NCI-H1417 treated with DMSO at 0.1 percent for 48 hours (cell line): ENCODE measurements at places on chromosomes 4 and X.

GRCh38 chr4:145260091-145260490 lies 79.7 kb upstream of the OTUD4 start:
- DNase-seq, result no peak

DNA sequence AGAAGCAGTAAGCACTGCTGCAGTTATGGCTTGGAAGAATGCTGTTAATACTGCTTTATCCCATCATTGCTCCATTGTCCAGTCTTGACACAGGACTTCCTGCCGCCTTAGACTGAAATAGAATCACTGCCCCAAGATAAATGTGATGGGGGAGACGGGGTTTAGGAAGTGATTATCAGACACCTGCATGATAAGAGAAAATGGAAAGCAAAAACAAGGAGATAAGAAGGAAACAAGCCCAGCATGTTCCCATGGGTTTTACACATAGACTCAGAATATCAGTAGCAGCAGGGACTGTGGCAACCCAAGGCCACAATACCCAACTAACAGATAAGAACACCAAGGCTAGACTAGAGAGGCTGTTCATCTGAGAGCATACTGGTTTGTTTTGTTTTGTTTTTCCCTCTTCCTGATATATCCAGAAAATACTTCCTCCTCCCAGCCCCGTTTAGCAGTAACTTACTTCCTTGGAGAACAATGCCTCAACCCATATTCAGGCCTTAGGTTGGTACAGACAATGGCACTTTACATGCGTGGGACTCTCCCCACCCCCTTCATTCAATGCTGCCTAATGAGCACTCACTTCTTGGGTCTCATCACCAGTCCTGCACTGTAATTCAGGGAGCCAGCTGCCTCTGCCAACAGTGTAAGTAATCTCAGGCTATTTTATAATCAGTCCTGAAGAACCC lies 232.6 kb downstream of the CBR4 start:
- DNase-seq, result no peak

DNA sequence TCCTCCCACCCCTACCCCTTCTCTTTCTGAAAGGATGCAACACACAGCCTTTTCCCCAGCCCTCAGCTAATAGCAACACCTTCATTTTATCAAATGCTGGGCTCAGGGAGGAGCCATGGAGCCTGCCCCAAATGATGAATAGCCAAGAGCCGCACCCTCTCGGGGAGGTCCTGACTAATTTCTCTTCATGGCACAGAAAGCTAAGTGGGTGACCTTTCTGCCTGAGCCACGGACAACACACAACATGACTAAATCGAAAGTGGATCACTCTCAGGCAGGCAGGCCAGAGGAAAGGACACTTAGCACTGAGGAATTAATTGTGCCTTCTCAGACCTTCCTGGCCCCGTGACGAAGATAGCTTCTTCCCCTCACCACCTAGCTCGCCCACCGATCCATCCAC lies 165.1 kb upstream of the RAI2 start:
- no peak for DNase-seq

GRCh38 chr4:8120501-8120900 lies 38.1 kb downstream of the ABLIM2 start:
- DNase-seq, result no peak

- no peak for DNase-seq
These were observed 53.1 kb downstream of the MTNR1A start for GRCh38 chr4:186502231-186502630.

GRCh38 chr4:177759729-177760128 lies 317.5 kb upstream of the AGA start:
- no peak for DNase-seq

DNA sequence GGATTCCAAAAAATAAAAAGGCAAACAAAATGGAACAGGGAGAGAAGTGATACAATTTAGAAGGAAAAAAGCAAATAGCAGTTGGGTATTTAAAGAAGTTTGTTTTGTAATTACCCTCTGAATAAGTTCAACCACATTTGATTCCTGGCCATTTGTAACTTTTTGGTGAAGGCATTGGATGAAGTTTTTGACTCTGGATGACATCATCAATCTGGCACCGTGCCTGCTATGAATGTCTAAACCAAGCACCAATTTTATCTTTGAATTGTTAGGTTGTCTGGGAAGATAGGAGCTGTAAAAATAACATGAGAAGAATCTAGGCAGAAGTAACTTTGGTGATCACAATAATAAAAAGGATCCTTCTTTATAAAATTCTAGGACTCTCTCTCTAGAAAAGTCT lies 29.5 kb downstream of the TMPRSS11A start:
- DNase-seq, result no peak

DNA sequence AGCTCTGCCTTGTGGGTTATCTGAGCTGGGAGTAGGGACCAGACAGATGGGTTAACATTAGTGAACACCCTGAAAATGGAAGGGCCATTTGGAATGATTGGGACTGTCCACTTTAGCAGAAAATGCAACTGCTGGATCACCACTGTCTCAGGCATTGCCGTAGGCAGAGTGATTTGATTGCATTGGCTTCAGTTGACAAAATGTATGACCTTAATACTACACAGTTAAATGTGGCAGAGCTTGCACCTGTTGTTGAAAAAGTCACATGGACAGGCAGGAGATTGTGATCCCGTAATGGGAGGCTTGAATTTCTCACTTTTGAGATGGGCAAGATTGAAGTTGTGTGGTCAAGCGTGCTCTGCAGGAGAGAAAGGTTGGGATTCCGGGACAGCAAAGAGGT lies 166.5 kb upstream of the PUDP start:
- no peak for DNase-seq

GRCh38 chrX:53077207-53078197 lies 4.7 kb upstream of the TSPYL2 start:
- no peak for DNase-seq

DNA sequence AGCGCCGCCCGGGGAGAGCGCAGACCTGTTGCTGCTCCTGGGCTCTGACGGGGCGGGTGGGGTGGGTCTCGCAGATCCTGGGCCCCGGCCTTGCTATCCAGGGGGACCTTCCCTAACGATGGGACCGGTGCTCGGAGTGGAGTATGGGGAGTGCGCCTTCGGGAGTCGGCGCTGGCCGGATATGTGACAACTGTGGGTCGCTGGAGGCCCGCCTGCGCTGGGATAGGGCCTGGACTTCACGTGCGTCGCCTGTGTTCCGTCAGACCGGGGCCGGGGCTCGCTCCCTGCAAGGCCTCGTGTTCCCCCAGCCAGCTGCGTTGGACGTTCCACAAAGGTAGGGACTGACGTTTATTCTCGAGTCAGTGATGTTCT lies 1.3 kb downstream of the TBL1X start:
- no peak for DNase-seq

DNA sequence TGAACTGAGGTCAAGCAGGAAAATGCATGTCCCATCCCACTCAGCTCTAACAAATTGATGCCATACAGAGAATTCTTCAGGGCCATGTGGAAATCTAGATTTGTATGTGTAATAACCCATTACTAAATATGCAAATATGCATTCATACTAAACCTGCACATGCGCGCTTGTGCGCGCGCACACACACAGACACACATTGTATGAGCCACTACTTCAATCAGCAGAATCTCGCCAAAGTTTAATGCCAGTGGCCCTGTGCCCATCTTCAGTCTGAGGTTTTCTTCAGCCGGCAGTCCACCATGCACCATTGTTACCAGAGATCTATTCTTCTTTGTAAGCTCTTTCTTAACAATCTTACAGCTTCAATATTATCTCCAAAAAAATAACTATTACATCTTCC lies 276.4 kb downstream of the PDGFC start:
- DNase-seq, result no peak

- DNase-seq, result no peak
These were observed 203.0 kb downstream of the AFAP1 start for GRCh38 chr4:7736436-7737267.

DNA sequence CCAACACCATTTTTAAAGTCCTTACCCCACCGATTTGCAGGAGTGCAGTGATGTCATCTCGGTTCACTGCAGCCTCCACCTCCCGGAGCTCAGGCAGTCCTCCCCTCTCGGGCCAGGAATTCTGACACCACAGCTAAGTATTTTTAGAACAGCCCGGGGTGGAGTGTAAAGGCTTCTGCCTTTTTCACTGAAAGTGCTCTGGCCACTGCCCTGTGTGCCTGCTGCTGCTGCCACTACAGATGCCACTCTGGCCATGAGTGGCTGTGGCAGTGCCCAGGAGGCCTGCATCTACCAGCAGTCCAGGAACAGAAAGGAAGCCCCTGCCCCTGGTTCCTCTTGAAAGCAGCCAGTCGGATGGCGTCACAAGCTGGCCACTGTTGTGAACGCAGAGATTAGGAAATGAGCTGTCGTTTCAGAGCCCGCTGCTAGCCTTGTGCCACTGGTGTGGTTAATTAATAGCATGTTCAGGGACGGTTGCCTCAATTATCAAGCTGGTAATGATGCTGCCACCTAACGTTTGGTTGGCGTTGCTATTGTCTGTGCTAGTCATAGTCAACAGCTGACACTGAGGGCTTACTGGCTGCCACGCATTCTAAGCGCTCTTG lies 23.6 kb upstream of the TBC1D14 start:
- no peak for DNase-seq

DNA sequence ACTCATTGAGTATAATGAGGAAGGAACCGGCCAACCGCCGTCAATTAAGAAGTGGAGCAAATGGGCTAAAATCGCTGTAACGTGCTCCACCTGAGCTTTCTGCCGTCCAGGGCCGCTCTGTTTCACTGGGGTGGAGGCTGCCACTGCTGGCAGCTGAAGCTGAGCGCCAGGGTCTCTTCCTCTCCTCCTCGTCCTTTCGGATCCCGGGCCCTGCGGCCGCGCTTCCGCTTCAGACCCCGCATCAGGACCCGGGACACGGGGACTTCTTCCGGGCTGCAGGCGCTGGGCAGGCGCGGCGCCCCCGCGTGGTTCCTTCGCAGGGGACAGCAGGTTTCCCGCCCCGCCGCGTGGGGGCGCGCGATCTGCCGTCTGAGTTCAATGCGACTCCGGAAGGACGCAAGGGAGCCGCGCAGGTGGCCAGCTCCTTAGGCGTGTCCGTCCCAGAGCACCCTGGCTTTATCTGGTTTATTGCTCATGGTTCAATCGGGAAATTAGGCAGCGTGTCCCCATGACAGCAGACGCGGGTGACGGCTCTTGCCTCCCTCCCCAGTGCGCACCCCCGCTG lies 519.8 kb downstream of the TRIML1 start:
- no peak for DNase-seq
